Spleen (tissue), 13 donors: ENCODE measurements at places on chromosomes 3 and 15. TPM values are rescaled to one million over a fixed set of nuclear protein-coding genes. Genes with fewer than 3 reads are reported as not detected.

LRRC31 gene
- not detected for total RNA-seq

CD96 gene
- 43.9 TPM for total RNA-seq

CSPG4 gene
- 4.5 TPM for total RNA-seq

B3GALNT1 gene
- total RNA-seq, result 10.4 TPM

LMCD1 gene
- total RNA-seq, result 80.6 TPM

TFDP2 gene
- 29.4 TPM for total RNA-seq

CERS3 gene
- not detected for total RNA-seq

NR1I2 gene
- total RNA-seq, result 0.47 TPM

SPTBN5 gene
- 0.19 TPM for total RNA-seq

CISH gene
- total RNA-seq, result 9.1 TPM

CPOX gene
- total RNA-seq, result 26.0 TPM

SPINK8 gene
- total RNA-seq, result 6.1 TPM

ERC2 gene
- 1.1 TPM for total RNA-seq

ZIC1 gene
- total RNA-seq, result not detected

REC114 gene
- not detected for total RNA-seq

XCR1 gene
- total RNA-seq, result 5.5 TPM

LPCAT4 gene
- total RNA-seq, result 24.9 TPM

GPR171 gene
- total RNA-seq, result 12.9 TPM
